ENCODE measurements at places on chromosomes 5 and 9. TPM values are rescaled to one million over a fixed set of nuclear protein-coding genes. Genes with fewer than 3 reads are reported as not detected.

Gene CCDC183
- total RNA-seq: 0.08 TPM

Gene TLX3
- not detected for total RNA-seq

Gene EQTN
- total RNA-seq: not detected

Gene TSLP
- total RNA-seq: not detected

Gene ECSCR
- not detected for total RNA-seq

Gene PLAC8L1
- total RNA-seq: not detected

Gene ANKRD18B
- total RNA-seq: 4.8 TPM

Measured in SK-MEL-5 (cell line).